Pancreas (tissue), 10 donors: ENCODE measurements at places on chromosomes 5 and 9. TPM values are rescaled to one million over a fixed set of nuclear protein-coding genes. Genes with fewer than 3 reads are reported as not detected.
A peak's percentile ranks its signal among the peaks of the same experiment; 100 is the strongest.

RC3H2 gene
- 13.0 TPM for total RNA-seq

DEPDC1B gene
- 0.28 TPM for total RNA-seq

CATSPER3 gene
- total RNA-seq, result 0.34 TPM

IL31RA gene
- 0.29 TPM for total RNA-seq

FREM1 gene
- total RNA-seq, result 6.9 TPM

PRLR gene
- 9.3 TPM for total RNA-seq

SLC28A3 gene
- total RNA-seq, result 10.8 TPM

TIMD4 gene
- not detected for total RNA-seq

MYOZ3 gene
- 0.31 TPM for total RNA-seq

- no peaks in the 10 kb centered on the region for H3K4me1 ChIP-seq
- no peaks in the 10 kb centered on the region for H3K36me3 ChIP-seq
- no peak for DNase-seq
- no peak overlapping the region for H3K4me3 ChIP-seq
- no peak overlapping the region for H3K27ac ChIP-seq
- no peaks in the 10 kb centered on the region for H3K27me3 ChIP-seq
Observed at GRCh38 chr9:133610845-133611244, 1.7 kb upstream of the FAM163B start.

DNA sequence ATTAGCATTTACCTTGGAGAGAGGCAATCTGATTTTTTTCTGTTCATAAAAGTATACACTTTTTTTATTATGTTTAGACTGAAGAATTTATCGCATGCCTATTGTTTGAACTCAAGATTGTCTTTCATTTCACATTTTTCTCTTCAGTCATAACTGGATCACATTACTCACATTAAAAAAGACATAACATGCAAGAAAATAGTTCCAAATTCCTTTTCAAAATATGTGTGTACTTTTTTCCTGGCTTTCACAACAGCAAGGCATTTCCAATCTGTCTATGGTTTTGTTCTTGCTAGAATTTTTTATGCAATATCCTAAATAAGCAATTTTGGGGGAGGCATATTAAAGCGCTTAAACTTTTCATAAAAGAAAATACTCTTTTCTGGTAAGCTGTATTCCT, 21.2 kb downstream of the FTMT start:
- H3K36me3 ChIP-seq, result no peaks in the 10 kb centered on the region
- H3K27ac ChIP-seq, result no peak overlapping the region
- H3K4me1 ChIP-seq, result no peaks in the 10 kb centered on the region
- no peak overlapping the region for H3K4me3 ChIP-seq
- no peak for DNase-seq

DNA sequence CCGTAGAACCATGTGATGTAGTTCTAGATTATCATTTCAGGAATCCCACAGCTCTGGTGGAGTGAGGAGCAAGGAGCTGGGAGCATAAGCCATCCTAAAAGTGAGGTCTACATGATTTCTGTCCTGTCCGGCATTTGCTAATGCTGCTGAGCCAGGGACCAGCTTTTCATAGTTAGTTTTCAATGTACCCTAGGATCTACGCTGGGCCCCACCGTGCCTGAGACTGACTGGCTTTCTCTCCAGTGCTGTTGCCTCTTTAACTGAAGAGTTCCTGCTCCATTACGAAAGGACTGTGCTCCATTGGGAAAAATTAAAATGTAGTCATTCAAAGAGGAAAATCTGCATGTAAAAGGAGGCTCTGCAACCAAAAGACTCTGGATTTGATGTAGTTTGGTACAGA, 634.8 kb downstream of the DMRTA1 start:
- H3K27me3 ChIP-seq, result no peaks in the 10 kb centered on the region
- DNase-seq, result no peak
- H3K36me3 ChIP-seq, result no peaks in the 10 kb centered on the region
- no peak overlapping the region for H3K4me3 ChIP-seq

DNA sequence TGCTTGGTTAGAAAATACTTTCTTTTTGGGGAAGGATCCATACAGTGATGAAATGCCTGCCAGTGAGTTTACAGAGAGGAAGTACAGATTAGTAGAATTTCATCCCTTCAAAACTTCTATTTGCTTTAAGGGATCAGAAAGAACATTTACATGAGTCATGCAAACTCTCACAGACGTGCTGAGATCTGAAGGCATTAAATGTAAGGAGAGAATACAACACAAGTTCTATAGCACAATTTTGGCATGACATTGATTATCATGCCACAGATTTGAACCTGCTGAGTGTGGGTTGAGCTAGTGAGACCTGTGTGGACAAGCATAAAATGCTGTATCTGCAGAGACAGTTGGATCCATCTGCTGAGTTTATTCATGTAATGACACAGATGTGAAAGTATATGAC, 613.6 kb upstream of the SEMA6A start:
- H3K4me1 ChIP-seq, result no peaks in the 10 kb centered on the region
- no peaks in the 10 kb centered on the region for H3K27me3 ChIP-seq
- H3K36me3 ChIP-seq, result no peaks in the 10 kb centered on the region
- no peak for DNase-seq

- peaks cover 9% of the 10 kb centered on the region for H3K4me1 ChIP-seq
- H3K36me3 ChIP-seq, result no peaks in the 10 kb centered on the region
- peak within 1 kb of the TSS; percentile 51 for H3K4me3 ChIP-seq
- peaks cover 6% of the 10 kb centered on the region for H3K27me3 ChIP-seq
- peak; percentile 20 for DNase-seq
Observed at GRCh38 chr5:38258319-38259061, at the start of gene EGFLAM. Gene EGFLAM (plus strand): TSS chr5:38258559. CDS start chr5:38258755, 196 bp downstream.

GRCh38 chr9:5502553-5502952, 7.8 kb upstream of the PDCD1LG2 start:
- no peaks in the 10 kb centered on the region for H3K36me3 ChIP-seq
- H3K27ac ChIP-seq, result no peak overlapping the region
- H3K4me3 ChIP-seq, result no peak overlapping the region
- no peaks in the 10 kb centered on the region for H3K4me1 ChIP-seq

- H3K4me3 ChIP-seq, result no peak overlapping the region
- H3K27ac ChIP-seq, result no peak overlapping the region
- H3K4me1 ChIP-seq, result no peaks in the 10 kb centered on the region
Observed at GRCh38 chr5:114101153-114101552, 260.7 kb upstream of the KCNN2 start.

GRCh38 chr9:131651599-131651998, 88.3 kb downstream of the RAPGEF1 start:
- H3K27ac ChIP-seq, result no peak overlapping the region
- no peak overlapping the region for H3K4me3 ChIP-seq
- H3K4me1 ChIP-seq, result peaks cover 42% of the 10 kb centered on the region
- no peaks in the 10 kb centered on the region for H3K27me3 ChIP-seq

DNA sequence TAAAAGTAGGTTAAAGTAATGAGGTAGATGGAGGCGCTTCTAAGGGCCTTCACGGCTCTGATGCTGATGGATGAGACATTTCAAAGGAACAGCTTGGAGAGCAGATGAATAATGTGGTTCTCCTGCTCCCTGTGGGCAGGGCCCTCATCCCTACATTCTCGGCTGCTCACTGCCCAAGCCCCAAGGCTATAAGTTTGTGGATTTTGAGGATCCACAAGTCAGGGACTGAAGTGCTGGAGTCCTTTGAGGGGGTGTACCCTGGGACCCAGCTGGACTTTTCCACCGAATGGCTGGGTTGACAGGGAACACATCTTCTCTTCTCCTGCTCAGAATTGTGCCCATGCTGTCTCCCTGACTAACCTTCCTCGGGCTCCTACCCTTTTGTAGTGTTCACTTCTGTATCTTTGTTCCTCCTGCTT, 21.4 kb upstream of the CXCL14 start:
- no peak for DNase-seq
- no peak overlapping the region for H3K27ac ChIP-seq
- no peaks in the 10 kb centered on the region for H3K36me3 ChIP-seq
- H3K4me3 ChIP-seq, result no peak overlapping the region
- no peaks in the 10 kb centered on the region for H3K4me1 ChIP-seq
- no peaks in the 10 kb centered on the region for H3K27me3 ChIP-seq

GRCh38 chr5:122154910-122155309, 25.6 kb downstream of the ZNF474 start:
- no peaks in the 10 kb centered on the region for H3K27me3 ChIP-seq
- no peaks in the 10 kb centered on the region for H3K4me1 ChIP-seq
- H3K36me3 ChIP-seq, result no peaks in the 10 kb centered on the region
- no peak overlapping the region for H3K4me3 ChIP-seq
- no peak for DNase-seq

DNA sequence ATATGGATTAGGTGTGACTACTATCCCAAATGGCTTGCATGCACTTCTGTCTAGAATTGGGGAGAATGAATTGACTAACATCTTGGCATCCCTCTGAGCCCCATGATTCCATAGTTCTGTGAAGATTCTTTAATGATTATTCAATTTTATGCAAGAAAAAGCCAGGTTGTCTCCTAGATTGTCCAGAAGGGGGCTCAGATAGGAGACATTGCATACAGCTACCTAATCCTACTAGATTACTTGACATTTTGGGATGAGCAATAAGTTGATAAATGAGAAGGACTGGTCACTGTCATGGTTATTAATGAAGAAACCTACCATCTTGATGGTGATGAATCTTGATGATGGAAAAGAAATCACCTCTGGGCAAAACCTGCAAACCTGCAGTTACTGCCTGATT, 117.0 kb downstream of the CARTPT start:
- H3K27me3 ChIP-seq, result no peaks in the 10 kb centered on the region
- DNase-seq, result no peak
- no peak overlapping the region for H3K27ac ChIP-seq
- no peaks in the 10 kb centered on the region for H3K36me3 ChIP-seq

DNA sequence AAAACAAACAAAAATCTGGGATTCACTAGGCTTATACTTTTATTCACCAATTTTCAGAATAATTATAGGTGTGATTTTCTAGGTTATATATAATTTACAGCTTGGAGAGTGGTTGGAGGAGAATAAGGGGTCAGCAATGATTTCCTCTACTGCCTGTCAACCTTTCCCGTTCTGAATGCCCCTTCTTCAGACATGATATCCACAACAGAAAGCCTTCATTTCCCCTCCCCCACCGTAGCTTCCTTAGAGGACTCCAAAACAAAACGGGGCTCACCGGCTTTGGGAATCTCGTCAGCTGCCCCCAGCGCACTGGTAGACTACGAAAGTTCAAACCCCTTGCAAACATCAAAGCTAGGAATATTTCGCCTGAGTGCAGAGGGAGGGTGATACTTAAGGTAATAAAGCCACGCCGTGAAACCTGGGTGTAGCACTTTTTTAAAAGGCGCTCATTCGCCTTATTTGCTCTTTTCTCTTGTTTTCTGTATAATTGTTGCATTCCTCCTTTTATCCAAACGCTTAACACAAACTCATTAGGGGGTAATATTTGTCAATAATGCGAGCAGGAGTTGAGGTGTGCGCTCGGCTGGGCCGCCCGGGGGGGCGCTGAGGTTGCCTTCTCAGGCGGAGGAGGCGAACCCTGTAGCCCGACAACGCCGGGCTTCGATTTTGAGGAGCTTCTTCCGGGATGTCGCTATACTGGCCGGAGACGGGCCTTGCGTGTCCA, 2.4 kb downstream of the OTP start:
- DNase-seq, result no peak
- no peaks in the 10 kb centered on the region for H3K4me1 ChIP-seq
- H3K4me3 ChIP-seq, result no peak overlapping the region
- H3K27ac ChIP-seq, result no peak overlapping the region

DNA sequence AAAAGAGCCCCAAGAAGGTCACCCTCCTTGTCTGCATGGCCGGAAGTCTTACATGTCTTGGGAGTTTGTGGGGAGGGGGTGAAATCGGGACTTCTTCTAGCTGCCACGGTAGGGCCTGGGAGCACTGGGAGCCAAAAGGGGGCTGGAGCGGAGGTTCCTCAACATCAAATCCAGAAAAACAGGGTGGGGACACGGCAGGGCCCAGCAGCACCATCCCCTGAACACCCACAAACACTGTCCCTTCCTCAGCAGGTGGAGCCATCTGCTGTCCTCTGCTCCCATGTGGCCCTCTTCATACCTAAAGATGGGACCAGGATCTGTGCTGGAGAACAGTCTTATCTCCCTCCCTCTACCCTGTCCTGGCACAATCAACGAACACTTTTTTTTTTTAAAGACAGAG, 2.7 kb downstream of the TERT start:
- H3K27ac ChIP-seq, result no peak overlapping the region
- DNase-seq, result no peak
- no peak overlapping the region for H3K4me3 ChIP-seq
- H3K4me1 ChIP-seq, result no peaks in the 10 kb centered on the region

- H3K4me3 ChIP-seq, result no peak overlapping the region
- H3K27ac ChIP-seq, result no peak overlapping the region
Observed at GRCh38 chr9:115599898-115600297, 481.9 kb upstream of the TNC start.

DNA sequence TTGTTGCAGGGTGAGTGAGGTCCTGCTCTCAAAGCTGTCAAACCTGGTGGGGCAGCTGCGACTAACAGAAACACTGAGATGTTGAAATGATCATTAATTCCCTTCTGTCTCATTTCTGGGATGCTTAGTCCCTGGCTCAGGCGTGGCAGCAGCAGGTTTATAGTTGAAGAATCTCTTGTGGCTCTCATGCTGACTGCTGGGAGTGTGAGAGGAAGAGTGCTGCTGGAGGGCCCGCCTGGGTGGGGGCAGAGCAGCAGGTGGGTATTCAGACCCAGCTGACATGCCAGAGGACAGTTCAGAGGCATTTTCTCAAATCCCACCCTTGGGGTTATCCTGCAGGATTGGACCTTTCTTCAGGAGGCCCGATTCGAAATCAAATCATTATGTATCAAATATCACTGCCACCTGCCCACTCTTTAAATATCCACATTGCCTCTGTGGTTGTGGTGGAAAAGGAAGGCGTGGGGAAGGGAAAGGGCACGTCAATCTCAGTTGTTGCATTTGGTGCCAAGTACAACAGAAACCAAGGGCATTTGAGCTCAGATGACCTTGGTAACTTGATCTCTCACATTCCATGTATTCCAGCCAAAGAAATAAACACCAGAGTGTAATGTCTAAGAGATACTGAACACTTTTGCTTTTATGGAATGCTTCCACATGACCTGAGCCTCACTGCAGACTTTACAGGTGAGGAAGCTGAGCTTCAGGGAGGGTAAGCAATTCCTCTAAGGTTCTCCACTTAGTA, 224.3 kb downstream of the AOPEP start:
- peak overlapping the region; percentile 3 for H3K27ac ChIP-seq
- H3K4me1 ChIP-seq, result peaks cover 42% of the 10 kb centered on the region
- DNase-seq, result peak; percentile 73
- no peaks in the 10 kb centered on the region for H3K36me3 ChIP-seq
- H3K4me3 ChIP-seq, result no peak overlapping the region
- no peaks in the 10 kb centered on the region for H3K27me3 ChIP-seq

GRCh38 chr9:28319981-28320380, 746.7 kb upstream of the C9orf72 start:
- H3K27me3 ChIP-seq, result no peaks in the 10 kb centered on the region
- H3K36me3 ChIP-seq, result no peaks in the 10 kb centered on the region
- H3K4me3 ChIP-seq, result no peak overlapping the region

GRCh38 chr9:135890190-135891026, 16.9 kb downstream of the CAMSAP1 start:
- no peaks in the 10 kb centered on the region for H3K27me3 ChIP-seq
- H3K4me3 ChIP-seq, result no peak overlapping the region
- H3K36me3 ChIP-seq, result no peaks in the 10 kb centered on the region
- no peak overlapping the region for H3K27ac ChIP-seq
- no peaks in the 10 kb centered on the region for H3K4me1 ChIP-seq
- no peak for DNase-seq

- no peaks in the 10 kb centered on the region for H3K27me3 ChIP-seq
- no peaks in the 10 kb centered on the region for H3K4me1 ChIP-seq
- no peaks in the 10 kb centered on the region for H3K36me3 ChIP-seq
- DNase-seq, result no peak
Observed at GRCh38 chr9:114771889-114772288, 34.0 kb downstream of the TNFSF15 start.

GRCh38 chr5:75363726-75364495, 26.9 kb downstream of the HMGCR start:
- H3K36me3 ChIP-seq, result peaks cover 13% of the 10 kb centered on the region
- no peaks in the 10 kb centered on the region for H3K27me3 ChIP-seq
- H3K27ac ChIP-seq, result no peak overlapping the region
- DNase-seq, result peak; percentile 76
